ENCODE measurements at places on chromosomes 7 and 10.

DNA sequence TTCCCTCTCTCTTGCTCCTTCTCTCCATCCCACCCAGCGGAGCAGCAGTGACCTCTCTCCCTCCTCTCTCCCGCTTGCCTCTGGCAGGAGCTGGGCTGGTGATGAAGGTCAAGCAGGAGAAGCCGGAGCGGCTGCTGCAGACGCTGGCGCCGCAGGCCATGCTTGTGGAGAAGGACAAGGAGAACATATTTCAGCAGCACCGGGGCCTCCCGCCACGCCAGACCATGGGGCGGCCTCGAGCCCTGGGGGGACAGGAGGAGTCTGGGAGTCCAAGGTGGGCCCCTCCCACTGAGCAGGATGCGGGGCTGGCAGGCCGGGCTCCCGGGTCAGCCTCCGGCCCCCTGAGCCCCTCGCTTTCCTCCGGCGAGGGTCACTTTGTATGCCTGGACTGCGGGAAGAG lies 17.3 kb downstream of the ZNF775 start:
- no peak for DNase-seq

DNA sequence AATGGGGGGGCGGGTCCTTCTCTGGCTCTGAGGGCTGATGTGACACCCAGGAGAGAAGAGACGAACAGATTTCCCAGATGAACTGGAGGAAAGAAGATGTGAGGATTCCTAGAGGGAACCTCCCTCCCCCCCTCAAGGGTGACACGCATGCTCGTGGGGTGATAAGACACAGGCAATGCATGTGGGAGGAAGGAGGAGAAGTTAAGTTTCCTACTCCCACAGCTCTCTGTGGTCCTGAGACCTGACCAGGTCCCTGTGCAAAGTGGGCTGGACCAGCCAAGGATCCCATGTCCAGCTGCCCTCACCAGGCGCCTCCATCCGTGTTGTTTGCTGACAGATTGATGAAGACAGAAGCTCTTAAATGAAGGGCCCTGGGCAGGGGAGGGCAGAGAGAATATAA lies 112.6 kb downstream of the SH3PXD2A start:
- DNase-seq, result no peak

- DNase-seq, result no peak
Measured at GRCh38 chr7:131302446-131302845, 25.2 kb upstream of the MKLN1 start.

- no peak for DNase-seq
Measured at GRCh38 chr10:60420991-60421894, 31.6 kb upstream of the ANK3 start.

DNA sequence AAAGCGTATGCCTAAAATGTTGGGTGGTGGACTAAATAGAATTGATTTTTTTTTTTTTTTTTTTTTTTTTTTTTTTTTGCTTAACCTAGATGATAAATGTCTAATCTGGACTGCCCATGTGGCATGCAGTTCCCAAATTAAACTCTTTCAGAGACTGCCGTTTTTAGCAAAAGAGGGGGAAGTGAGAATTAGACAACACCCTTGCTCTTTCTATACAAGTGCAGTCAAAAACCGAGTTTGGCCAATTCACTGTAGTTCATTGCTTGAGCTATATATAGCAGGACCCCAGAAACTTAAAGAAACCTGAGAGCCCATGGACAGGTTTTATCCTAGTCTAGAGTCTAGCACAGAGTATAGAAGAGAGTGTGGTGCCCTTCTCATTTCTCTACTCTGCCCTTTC lies 141.9 kb downstream of the GRM3 start:
- no peak for DNase-seq

GRCh38 chr7:131950758-131951157 lies 394.3 kb upstream of the PODXL start:
- DNase-seq, result no peak

Measured in G401 (cell line).